ENCODE measurements at places on chromosomes 12 and 14.

DNA sequence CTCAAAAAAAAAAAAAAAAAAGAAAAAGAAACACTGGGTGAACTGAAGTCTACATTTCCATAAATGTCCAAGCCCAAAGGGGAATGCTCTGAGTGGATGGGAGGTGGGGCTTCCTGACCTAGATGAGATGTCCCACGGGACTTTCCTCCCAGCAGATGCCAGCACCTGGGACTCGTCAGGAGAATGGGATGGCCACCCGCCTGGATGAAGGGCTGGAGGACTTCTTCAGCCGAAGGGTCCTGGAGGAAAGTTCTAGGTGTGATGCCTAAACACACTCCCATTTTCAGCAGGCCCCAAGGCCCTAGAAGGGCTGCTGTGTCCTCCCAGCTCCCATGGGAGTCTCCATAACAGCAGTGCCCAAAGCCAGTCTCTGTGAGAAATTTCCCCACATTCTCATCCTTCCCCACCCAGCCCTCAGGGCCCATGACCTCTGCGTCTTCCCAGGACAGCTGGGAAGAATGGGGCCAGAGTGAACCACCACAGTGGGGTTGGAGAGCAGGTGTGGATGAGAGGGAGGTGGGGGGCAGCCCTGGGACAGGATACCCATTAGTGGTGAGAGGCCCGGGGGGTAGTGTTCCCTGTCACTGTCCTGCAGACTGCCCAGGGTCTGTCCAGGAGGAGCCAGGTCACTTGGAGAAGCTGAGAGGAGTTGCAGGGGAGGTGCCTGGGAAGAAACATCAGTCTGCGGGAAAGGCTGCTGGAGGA lies 7.1 kb upstream of the CPNE6 start:
- no peak for DNase-seq

GRCh38 chr12:53983950-53984572 lies 885 bp upstream of the HOXC10 start:
- no peak for DNase-seq

- no peak for DNase-seq
Observed at GRCh38 chr12:21542403-21542802, 16.3 kb downstream of the SPX start.

GRCh38 chr12:83389237-83389996 lies 702.7 kb downstream of the TMTC2 start:
- DNase-seq, result no peak

GRCh38 chr14:96164861-96165490 lies 39.7 kb upstream of the BDKRB2 start:
- DNase-seq, result no peak

- no peak for DNase-seq
Observed at GRCh38 chr12:122111089-122111641, 32.6 kb downstream of the MLXIP start.

DNA sequence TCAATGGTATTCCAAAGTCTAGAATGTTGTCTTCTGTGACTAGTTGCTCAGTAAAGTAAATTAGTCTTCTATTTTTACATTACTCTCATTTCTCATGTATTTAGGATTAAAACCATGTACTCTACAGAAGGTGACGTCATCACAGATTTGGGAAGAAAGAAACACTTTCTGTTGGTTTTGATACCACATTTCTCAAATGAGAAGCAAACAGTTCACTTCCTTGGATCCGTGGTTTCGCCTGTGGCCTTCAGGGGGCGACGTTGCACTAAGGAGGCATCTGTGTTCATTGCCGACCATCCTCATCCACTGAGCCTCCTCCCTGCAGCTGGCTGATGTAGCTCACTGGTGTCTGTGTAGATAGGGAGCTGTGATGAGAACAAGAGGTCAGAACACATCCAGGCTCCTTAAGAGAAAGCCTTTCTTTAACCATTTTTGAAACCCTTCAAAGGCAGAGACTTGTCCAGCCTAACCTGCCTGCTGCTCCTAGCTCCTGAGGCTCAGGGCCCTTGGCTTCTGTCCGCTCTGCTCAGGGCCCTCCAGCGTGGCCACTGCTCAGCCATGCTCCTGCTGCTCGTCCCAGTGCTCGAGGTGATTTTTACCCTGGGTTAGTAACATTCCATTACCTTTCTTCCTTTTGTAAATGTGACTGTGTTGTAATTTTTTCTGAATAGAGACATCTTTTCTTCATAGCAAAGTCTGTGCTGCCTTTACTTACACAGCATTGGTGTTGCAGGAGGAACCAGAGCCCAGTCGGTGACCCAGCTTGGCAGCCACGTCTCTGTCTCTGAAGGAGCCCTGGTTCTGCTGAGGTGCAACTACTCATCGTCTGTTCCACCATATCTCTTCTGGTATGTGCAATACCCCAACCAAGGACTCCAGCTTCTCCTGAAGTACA lies 220.6 kb upstream of the OR4E1 start:
- DNase-seq, result no peak

- peak; percentile 3 for DNase-seq
Observed at GRCh38 chr14:81453166-81453766, 53.1 kb upstream of the STON2 start.

- DNase-seq, result no peak
Observed at GRCh38 chr12:51437431-51437830, 12.8 kb downstream of the SLC4A8 start.

- DNase-seq, result no peak
Observed at GRCh38 chr12:89544681-89545184, 18.9 kb upstream of the POC1B start.

DNA sequence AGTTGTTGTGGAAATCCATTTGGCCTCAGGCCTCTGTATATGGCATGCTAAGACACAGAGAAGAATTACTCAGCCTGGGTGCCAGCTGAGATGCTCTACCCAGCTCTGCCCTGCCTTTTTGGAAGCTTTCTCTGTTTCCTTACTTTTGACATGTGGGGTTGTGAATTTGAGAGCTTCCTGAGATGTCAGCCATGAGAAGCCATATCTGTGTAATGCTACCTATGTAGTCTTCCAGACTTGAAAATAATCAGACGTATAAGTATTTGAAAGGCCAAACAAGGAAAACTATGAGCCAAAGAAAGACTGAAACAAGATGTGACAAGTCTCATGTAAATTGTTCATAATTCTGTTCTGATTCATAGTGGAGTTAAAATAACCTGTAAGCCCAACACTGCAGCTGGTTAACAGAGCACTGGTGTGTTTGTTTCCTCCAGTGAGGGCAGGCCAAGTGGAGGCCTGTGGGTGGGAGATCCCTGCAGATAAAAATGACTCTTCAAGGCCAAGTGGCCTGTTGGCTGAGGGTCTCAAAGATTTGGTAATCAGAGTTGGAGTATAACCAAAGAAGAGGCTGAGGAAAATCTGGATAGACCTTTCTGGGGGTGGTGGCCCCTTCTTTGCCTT lies 94.0 kb downstream of the TMX1 start:
- DNase-seq, result no peak

GRCh38 chr12:118102609-118103008 lies 1.2 kb downstream of the VSIG10 start:
- DNase-seq, result no peak

- DNase-seq, result no peak
Observed at GRCh38 chr12:3580094-3580749, 89.2 kb downstream of the PRMT8 start.

- no peak for DNase-seq
Observed at GRCh38 chr12:92558806-92559205, 144.0 kb upstream of the PLEKHG7 start.

DNA sequence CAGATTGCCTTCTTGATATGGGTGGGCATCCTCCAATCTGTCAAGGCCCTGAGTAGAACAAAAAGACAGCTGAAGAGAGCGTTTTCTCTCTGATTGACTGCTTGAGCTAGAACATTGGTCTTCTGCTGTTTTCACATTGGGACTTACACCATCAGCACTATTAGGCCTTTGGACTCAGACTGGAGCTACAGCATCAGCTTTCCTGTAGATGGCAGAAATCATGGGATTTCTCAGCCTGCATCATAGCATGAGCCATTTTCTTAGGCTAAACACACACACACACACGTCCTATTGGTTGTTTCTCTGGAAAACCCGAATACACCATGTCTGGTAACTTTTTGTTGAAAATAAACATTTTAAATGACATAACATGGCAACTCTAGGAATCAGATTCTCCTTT lies 15.8 kb upstream of the PPM1A start:
- no peak for DNase-seq

DNA sequence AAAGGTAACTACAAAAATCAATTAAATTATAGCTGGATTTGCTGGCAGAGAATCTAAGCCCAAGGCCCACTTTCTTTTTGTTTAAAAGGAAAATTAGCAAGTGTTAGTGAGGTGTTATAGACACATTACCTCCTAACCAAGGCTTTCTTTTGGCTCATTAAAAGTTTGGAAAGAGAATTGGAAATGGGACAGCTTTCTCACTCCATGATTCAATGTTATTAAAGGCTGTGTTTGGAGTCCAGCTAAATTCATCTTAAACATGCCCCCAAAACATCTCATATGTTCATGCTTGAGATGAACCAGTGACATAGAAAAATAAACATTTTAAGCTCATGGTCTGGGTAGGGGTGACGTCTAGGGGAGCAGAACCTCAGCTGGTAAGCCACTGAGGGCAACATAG lies 13.4 kb upstream of the PGF start:
- DNase-seq, result no peak

DNA sequence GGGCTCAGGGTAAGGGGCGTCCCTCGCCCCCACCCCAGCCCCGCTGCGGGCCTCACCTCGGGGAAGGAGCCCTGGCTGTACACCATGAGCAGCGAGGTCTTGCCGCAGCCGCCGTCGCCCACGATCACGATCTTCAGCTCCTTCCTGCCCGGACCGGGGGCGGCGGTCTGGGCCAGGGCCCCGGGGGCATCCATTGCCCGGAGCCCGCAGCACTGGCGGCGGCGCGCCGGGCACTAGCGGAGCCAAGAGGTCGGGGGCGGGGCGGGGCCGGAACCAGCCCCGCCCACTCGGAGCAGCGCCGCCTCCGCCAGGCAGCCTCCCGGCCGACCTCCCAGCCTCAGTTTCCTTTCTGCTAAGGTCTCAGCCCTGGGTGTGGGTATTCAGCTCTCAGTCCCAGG lies at the start of gene RHOF:
RHOF (minus strand) TSS at position 249 of the 398 bp plus-strand sequence; CDS start at position 194, 55 bp downstream.
- DNase-seq, result no peak

- no peak for DNase-seq
Observed at GRCh38 chr14:83309833-83310232, 1776.2 kb upstream of the SEL1L start.

DNA sequence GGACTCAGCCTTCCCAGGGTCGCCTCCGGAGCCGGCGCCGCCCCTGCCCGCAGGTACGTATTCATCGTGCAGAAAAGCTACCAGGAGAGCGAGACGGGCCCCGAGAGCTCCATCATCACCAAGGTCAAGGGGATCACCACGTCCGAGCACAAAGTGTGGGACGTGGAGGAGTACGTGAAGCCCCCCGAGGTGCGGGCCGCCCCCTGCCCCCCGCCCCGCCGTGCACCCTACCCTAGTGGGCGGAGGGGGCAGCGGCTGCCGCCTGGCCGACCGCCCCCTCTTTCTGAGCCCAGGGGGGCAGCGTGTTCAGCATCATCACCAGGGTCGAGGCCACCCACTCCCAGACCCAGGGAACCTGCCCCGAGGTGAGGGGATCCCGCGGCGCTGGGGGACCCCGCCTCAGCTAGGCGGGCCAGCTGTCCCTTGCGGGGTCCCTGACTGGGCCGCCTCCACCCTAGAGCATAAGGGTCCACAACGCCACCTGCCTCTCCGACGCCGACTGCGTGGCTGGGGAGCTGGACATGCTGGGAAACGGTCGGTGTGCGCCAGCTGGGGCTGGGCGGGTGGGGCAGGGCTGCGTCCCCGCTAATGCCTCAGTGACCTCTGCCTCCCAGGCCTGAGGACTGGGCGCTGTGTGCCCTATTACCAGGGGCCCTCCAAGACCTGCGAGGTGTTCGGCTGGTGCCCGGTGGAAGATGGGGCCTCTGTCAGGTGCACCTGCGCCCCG lies 973 bp downstream of the P2RX2 start:
- no peak for DNase-seq

- no peak for DNase-seq
Observed at GRCh38 chr14:99262977-99263448, 9.0 kb downstream of the BCL11B start.

- DNase-seq, result peak; percentile 98
Observed at GRCh38 chr12:132908145-132909029, 21.0 kb upstream of the CHFR start.
